ENCODE measurements at places on chromosomes 2 and 18. TPM values are rescaled to one million over a fixed set of nuclear protein-coding genes. Genes with fewer than 3 reads are reported as not detected.
A peak's percentile ranks its signal among the peaks of the same experiment; 100 is the strongest.

GRCh38 chr2:86218124-86218523 is 18.9 kb downstream of the MRPL35 start:
- no peak for DNase-seq

DNA sequence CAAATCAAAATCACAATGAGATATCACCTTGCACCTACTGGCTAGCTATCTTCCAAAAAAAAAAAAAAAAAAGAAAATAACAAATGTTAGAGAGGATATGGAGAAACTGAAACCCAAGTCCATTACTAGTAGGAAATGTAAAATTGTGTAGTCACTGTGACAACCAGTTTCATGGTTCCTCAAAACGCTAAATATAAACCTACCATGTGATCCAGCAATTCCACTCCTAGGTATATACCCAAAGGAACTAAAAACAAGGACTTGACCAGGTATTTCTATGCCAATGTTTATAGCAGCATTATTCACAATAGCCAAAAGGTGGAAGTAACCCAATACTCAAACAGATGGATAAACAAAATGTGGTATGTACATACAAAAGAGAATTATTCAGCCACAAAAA is 11.7 kb upstream of the SCRN3 start:
- no peak for DNase-seq

Gene CNGA3
- total RNA-seq, result not detected

Gene C2orf66
- not detected for total RNA-seq

GRCh38 chr2:105166688-105167087 is 74.9 kb upstream of the GPR45 start:
- no peak for DNase-seq

DNA sequence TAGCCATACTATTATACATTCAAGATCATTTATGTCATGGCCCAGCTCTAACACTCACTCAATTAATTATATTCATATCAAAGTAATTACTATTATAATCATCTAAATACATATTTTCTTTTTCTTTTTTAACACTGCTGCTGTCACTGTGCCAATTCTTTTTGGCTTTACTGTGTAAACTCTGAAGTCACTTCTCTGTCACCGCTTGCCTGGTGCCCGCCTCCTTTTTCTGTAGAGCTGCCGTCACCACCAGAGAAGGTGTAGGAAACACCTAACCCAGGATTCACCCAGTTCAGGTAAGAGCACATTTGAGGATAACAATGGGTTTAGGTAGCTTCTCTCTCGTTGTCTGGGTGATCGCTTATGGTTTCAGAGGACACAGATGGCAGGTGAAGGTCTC is 93.3 kb downstream of the AOX1 start:
- no peak for DNase-seq

GRCh38 chr2:233422050-233422639 is 67.9 kb downstream of the DGKD start:
- peak; percentile 59 for DNase-seq

- DNase-seq, result peak; percentile 70
Measured at GRCh38 chr2:95115418-95115817, 6.2 kb downstream of the MRPS5 start.

Gene C2orf80
- not detected for total RNA-seq

Gene SCN2A
- total RNA-seq, result not detected

Gene GTF2A1L
- total RNA-seq, result not detected

DNA sequence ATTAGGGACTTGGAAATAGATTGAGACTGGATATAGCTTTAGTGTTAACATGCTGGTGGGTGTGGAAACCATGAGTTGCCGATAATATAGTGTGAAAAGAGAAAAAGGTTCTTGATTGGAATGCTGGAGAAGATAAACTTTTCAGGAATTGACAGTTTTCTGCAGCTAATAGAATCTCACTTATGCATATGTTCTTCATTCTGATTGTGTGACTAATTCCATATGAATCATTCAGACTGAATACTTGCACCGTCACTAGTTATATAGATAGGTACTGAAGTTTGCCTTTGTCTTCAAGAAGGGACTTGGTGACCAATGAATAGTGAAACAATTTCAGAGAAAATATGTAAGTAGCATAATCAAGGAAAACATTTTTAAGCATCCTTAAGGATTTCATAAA is 225.7 kb upstream of the FOSL2 start:
- DNase-seq, result no peak

Gene CACNB4
- total RNA-seq, result 0.20 TPM

DNA sequence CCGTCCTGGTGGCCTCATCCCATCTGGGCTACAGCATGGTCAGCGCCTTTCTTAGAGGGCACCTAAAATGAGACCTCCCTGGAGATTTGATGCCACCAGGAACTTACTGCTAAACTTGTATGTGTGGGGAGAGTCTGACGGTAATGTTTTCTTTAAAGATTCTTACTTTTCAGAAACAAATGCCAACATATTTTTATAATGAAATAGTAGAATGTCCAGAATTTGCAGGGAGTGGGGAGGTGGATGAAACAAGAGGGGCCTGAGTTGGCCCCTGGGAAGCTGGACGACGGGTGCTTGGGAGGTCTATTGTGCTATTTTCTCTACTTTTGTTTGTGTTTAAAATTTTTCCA is 118.8 kb upstream of the CTDP1 start:
- no peak for DNase-seq

DNA sequence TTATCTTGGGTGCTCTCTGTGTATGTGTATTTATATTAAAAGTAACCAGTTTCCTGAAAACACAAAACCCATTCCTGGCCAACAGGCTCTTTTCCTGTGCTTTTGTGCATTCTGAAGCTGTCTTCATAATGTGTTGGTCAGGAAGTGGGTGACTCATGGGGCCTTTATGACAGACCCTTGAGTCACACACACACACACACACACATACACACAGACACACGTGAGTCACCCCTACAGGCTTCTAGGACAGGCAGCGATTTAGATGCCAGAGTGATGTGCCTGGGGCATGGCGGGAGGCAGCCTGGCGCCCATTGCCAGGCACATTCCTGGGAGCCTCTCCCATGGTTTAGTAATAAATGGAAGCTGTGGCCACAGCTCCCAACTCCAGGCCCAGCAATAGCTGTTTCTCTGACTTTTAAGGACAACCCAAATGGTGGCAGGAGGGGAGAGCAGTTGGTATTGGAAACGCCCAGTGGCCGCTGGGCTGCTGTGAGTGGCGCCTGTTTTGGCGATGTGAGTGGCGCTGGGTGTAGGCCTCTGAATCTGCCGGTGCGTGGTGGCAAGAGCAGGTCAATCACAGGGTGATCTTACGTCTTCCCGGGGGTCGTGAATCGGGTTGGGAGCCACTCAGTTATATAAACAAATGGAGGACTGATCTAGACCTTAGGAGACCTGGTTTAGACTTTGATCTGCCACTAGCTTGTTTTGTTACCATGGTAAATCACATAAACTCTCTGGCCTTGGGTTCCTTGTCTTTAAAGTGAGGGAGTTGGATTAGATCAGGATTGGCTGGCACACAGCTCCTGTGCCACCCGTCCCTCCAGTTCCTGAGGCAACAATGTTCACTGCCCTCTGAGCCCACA is 150.7 kb upstream of the DLX2 start:
- DNase-seq, result no peak

- DNase-seq, result no peak
Measured at GRCh38 chr2:209940936-209941335, 61.5 kb upstream of the RPE start.

Gene ANKRD62
- total RNA-seq, result not detected

- no peak for DNase-seq
Measured at GRCh38 chr2:135818937-135819610, 17.9 kb downstream of the LCT start.

- no peak for DNase-seq
Measured at GRCh38 chr18:61697306-61697909, 195.4 kb downstream of the RNF152 start.

DNA sequence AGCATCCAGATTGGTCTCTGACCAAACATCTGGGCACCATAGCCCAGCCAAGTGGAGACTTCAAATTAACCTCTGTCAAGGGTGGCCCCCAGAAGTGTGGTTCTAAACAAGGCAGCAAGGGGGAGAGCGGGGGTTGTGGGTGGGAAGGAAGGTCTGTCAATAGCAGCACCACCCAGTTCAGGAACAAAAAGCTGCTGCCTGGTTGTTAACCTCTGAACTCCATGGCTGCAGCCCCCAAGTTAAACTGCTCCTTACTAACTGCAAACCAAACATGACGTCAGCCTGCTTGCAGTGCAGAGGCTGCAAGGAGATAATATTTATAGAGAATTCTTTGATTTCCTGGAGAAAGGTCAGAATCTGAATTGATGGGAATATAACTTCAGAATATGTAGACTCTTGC is 76.5 kb downstream of the ARL4C start:
- DNase-seq, result no peak

Gene ASB18
- total RNA-seq, result not detected

DNA sequence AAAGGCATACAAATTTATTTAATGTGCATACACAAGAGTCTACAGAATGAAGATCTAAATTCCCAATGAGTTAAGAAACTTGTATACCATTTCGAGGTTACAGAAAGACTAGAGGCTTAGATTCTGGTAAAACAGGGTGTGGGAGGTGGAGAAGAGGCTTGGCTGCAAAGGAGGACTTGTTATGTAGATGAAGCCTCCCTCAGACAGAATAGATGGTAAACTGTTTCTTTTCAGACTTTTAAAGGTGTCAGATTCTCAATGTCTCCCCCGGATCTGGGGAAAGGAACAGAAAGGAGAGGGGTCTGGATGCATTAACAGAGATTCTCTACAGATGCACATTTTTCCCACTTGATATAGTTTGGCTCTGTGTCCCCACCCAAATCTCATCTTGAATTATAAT is 126.0 kb downstream of the ST6GAL2 start:
- DNase-seq, result no peak

DNA sequence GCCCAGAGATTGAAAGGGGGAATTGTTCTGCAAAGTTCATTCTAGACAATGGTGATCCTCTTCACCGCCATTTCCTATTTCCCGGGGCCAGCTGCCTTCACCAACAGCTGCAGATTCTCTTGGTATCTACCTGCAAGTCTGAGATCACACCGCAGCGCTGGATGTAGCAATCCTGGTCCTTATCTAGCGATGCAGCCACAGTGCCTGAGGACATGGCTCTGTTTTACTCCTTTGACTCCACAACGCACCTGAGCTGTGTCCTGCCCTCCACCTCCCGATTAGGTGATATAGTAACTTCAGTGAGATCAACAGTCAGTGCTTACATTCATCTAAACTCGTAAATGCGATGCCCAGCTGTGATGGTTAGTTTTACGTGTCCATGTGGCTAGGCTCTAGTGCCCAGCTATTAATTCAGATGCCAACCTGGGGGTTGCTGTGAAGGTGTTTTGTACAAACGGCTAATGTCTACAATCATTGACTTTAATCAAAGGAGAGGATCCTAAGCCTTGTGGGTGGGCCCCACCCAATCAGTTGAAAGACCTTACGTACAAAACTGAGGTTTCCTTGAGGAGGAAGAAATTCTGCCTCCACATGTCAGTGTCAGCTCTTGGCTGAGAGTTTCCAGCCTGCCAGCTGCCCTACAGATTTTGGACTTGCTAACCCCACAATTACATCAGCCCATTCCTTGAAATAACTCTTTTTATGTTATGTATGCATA is 189.8 kb downstream of the SH3BP4 start:
- DNase-seq, result no peak

GRCh38 chr18:61273533-61273932 is 59.7 kb upstream of the CDH20 start:
- DNase-seq, result no peak

- DNase-seq, result no peak
Measured at GRCh38 chr2:5766561-5766960, 74.4 kb downstream of the SOX11 start.

DNA sequence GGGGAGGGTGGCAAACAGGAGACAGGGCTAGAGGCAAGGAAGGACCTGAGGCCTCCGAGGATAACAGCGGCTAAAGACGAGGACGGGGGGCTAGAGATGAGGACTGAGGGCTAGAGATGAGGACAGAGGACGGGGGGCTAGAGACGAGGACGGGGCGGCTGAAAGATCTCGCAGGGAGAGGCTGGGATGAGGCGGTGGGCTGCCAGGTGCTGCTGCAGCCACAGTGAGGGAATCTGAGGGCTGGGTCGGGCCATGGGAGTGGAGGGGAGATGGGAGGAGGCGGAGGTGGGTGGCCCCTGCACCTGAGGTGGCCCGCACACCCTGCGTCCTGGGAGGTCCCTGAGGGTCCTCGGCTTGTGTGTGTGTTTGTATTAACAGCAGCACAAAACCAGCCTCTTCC is 350.2 kb upstream of the SALL3 start:
- DNase-seq, result no peak

GRCh38 chr2:215779912-215780311 is 233.4 kb downstream of the MREG start:
- DNase-seq, result no peak

Gene SNORC
- total RNA-seq, result 1.2 TPM

Gene ZNF804A
- not detected for total RNA-seq

GRCh38 chr18:60421356-60422118 is 49.0 kb upstream of the MC4R start:
- DNase-seq, result no peak

DNA sequence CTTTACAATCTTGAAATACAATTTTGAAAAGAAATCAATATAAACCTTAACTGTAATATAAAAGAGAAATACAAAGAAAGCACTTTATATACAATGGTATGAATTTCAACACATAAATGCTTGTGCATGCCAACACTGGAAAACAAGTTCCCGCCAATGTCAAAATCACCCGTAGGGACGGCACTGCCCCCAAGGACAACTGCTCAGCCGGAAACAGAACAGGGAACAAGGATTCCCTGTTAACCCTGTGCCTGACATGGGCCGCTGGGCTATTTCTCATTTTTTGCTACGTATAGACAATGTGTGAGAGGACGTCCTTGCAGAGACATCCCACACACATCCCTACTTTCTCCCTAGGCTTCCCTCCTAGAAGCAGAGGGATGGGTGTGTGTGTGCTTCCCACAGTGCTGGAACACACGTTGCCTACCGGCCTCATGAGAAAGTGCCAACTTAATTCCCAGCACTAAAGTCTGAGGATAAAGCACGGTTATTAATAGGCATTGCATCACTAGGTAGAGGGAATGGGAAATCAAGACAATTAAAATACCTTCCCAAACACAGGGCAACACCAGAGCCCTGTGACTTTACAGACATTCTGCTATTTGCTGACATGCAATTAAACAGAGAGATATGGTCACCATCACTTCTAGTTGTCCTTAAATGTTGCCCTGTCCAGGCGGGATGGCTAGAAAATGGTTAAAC is 14.4 kb downstream of the AFG3L2 start:
- DNase-seq, result no peak
